ENCODE measurements at places on chromosomes 7 and 10.

- DNase-seq, result peak; percentile 11
These were observed 59.9 kb downstream of the TNS3 start for GRCh38 chr7:47521816-47522561.

DNA sequence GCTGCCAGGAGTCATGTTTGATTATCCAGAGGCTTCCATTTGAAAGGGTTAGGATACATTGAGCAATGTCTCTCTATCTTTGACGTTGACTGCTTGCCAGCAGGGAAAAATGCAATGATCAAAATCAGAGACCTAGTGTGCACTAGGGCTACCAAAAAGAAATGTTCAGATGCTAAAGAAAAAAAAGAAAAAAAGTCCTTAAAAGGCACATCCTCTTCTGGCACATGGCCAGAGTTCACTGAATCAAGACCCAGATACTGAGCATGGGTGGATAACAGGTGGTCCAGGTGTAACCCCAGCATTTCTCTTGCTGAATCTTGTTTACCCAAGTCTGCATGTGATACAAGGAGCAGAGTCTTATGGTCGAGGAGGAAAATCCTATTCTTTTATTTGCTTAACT is 899.3 kb downstream of the SORCS3 start:
- no peak for DNase-seq

- DNase-seq, result peak; percentile 24
These were observed 1.2 kb downstream of the TPST1 start for GRCh38 chr7:66206119-66206933.

GRCh38 chr7:74164985-74165456 is 9.1 kb upstream of the EIF4H start:
- no peak for DNase-seq

GRCh38 chr10:123974406-123974805 is 82.8 kb upstream of the CPXM2 start:
- no peak for DNase-seq

DNA sequence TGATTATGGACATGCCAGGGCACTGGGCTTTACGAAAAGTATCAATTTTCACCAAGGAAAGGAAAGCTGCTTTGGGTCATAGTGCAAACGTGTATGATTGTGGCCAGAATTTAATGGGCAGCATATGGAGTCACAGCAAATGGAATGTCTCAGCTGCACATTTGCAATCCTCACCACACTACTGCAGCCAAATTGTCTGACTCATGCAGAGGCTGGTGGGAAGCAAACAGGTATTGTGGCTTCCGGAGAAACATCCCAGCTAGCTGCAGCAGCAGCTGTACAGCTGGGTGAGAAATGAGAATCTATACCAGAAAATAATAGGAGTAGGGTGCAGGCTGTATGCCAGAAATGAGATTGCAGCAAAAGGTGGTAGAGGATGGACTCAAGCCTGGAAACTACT is 374.7 kb upstream of the VWC2 start:
- DNase-seq, result peak; percentile 42

- peak; percentile 91 for DNase-seq
These were observed 70.2 kb downstream of the NOC3L start for GRCh38 chr10:94292434-94293090.

DNA sequence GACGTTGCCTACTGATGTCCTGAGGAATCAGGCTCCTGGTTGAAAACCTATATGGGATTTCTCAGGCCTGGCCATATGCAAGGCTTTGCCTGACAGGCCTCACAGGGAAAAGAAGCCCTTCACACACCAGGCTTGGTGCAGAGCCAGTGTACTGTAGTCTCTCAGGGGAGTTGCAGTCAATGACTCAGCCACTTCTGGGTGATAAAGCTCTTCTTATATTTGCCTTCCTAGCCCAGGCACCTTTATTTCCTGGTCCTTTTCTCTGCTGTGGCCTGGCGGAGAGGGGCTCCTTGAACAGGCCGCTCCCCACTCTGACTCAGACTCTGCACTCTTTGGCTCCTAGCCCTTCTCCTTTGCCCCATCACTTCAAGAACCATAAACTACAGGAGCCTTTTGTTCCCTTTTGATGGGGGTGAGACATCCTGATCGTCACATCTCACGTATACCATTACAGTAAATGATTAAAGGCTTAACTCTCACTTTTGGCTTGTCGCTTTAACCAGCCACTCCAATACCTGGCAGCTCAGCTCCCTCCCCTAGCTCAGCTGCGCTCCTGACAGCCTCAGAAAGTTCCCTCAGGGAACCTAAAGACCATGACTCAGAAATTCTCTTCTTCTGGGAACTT is 33.5 kb downstream of the DPY19L1 start:
- no peak for DNase-seq

GRCh38 chr7:23345601-23346000 is 46.5 kb downstream of the MALSU1 start:
- DNase-seq, result no peak

DNA sequence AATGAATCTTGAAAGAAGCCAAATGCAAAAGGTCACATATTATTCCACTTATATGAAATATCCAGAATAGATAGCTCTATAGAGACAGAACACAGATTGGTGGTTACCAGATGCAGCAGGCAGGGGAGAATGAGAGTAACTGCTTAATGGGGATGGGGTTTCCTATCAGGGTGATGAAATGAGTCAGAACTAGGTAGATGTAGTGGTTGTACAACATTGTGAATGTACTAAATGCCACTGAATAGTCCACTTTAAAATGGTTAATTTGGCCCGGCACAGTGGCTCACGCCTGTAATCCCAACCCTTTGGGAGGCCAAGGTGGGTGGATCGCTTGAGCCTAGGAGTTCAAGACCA is 9.4 kb upstream of the SLC25A28 start:
- no peak for DNase-seq

GRCh38 chr7:47669901-47670384 is 88.0 kb upstream of the TNS3 start:
- no peak for DNase-seq

GRCh38 chr7:70552141-70552540 is 579.8 kb upstream of the GALNT17 start:
- no peak for DNase-seq

- DNase-seq, result no peak
These were observed 46.6 kb downstream of the INSIG1 start for GRCh38 chr7:155344270-155344617.

GRCh38 chr7:103918631-103919271 is 70.7 kb downstream of the RELN start:
- DNase-seq, result no peak

DNA sequence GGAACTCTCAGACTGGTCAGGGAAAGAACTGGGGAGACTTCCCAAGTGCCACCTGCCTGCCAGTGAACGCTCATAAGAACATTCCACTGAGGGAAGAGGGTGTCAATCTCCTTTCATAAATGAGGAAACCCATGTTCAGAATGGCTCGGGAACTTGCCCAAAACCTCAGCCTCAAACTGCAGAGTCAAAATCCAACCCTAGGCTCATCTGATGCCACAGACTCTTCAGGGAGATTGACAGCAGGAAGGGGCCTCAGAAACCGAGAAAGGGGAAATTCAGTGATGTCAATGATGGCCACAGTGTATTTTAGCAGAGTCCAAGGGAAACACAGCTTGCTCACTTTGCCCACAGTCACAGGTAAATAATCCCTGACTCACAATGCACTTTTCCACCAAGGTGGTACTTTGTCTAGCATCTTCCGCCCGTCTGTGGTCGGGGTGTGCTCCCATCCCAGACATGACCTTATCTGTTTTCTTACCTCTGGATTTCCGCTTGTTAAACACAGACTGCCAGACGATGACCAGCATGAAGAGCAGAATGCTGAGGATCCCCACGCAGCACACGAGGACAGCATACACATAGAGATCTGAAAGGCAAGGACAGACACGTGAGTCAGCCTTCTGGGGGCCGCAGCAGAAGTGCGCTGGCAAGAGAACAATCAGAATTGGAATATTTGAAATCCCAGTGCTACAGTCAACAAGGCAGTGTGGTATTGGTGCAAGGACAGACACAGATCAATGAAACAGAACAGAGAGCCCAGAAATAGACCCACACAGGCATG is 38.4 kb downstream of the VSTM4 start:
- DNase-seq, result no peak

- DNase-seq, result no peak
These were observed 40.6 kb upstream of the NCAPG2 start for GRCh38 chr7:158745057-158745715.

GRCh38 chr10:88459530-88459929 is 123.6 kb downstream of the RNLS start:
- no peak for DNase-seq

GRCh38 chr7:95330204-95330960 is 6.0 kb upstream of the PON1 start:
- DNase-seq, result peak; percentile 31

GRCh38 chr7:111485701-111486380 is 76.5 kb downstream of the IMMP2L start:
- no peak for DNase-seq

DNA sequence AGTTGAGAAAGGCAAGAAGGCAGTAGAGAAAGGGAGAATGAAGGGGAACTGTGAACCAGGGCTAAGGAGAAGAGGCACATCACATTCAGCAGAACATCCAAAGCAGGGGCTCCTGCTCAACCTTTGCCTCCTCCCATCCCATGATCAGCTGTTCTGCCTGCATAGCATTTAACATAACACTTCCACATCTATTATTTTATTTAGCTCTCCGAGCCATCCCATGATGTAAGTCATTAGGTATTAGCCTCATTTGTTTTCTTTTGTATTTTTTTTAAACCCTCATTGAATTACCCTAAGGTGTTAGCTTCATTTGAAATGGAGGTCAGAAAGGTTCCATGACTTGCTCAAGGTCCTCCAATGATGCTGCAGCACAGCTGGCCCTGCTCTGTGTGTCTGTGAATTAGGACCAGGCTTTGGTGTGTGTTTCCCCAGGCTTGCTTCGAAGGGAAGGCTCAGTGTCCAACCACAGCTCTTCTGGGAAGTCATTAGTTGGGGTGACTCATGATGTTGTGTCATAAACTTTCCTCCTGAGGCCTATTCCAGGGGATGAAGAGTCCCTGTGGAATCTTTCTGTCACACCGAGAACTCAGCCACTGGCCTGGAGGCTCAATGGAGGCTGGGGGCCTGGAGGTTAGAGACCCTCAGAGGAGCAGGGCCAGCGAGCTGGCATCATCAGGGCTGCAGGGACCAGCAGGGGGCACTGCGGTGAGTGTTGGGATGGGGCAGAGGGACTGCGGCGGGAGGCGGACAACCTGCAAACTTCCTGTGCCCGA is 16.5 kb downstream of the NPFFR1 start:
- no peak for DNase-seq

DNA sequence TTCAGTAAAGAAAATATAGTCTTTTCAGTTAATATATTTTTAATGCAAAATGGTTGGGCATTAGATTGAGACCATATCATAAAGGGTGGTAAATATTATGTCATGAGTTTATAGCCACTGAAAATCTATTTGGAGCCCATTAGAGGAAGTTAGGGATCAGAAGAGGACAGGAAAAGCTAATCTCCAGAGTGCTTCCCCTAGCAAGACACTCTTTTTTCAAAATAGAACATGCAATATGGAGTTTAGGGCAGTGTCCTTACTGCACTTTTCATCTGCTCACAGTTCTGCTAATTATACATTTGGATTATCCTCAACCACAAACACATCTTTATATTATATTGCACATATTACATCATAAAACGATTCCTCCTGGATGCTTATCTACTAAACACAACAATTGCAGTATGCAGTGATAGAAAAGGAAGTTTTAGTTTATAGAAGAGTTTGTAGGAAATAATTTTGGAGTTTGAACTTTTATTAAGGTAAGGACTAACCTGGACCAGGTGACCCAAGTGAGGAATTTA is 159.8 kb downstream of the PHF14 start:
- no peak for DNase-seq

GRCh38 chr10:61304746-61305145 is 148.4 kb downstream of the TMEM26 start:
- no peak for DNase-seq

GRCh38 chr7:119724041-119724792 is 548.8 kb upstream of the KCND2 start:
- no peak for DNase-seq

- no peak for DNase-seq
These were observed 87.2 kb downstream of the MDFIC start for GRCh38 chr7:115009139-115009538.

DNA sequence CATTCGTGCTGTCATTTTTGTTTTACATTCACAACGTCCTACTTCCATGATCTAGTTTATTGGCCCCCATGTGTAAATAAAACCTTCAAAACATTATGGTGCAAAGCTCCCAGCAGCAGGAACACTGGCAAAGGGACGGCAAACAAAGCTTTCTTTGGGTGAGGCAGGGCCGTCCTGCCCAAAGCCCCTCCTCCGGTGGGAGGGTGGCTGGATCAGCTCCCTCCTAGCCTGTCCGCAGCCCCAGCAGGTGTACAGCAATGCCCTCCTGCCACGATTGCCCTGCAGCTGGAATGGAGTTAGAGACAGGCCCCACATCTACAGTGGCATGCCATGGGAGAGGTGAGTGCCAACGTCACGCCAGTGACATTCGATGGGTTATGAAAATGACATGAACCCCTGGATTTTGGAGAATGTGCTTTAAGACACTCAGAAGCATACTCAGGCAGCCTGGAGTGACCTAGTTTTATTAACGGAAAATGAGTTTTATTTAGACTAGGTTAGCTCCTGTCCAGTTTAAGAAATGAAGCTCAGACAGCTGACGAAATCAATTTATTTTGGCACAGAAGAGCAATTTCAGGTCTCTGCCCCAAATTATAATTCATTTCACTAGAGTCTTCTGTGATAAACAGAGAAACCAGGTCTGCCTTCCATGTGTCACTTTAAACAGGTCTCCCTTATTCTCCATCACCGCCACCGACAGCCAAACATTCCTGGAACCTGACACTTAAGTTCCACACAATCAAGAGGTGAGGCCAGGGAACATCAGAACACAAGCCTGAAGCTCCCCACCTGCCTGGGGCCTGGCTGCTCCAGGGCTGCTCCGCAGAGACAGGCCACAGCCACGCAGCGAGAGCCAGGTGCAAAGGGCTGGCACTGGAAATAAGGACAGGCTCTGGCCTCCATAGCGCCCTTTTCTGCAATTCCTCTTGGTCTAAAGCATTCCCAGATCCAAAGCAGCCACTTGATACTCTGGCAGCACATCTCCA is 50.1 kb downstream of the VOPP1 start:
- DNase-seq, result no peak

GRCh38 chr7:1065263-1065584 is 20.9 kb downstream of the GPR146 start:
- no peak for DNase-seq

- peak; percentile 66 for DNase-seq
These were observed 61.5 kb downstream of the TNS3 start for GRCh38 chr7:47520406-47520805.
